ENCODE measurements at places on chromosomes 3 and 15. TPM values are rescaled to one million over a fixed set of nuclear protein-coding genes. Genes with fewer than 3 reads are reported as not detected.
A peak's percentile ranks its signal among the peaks of the same experiment; 100 is the strongest.

DNA sequence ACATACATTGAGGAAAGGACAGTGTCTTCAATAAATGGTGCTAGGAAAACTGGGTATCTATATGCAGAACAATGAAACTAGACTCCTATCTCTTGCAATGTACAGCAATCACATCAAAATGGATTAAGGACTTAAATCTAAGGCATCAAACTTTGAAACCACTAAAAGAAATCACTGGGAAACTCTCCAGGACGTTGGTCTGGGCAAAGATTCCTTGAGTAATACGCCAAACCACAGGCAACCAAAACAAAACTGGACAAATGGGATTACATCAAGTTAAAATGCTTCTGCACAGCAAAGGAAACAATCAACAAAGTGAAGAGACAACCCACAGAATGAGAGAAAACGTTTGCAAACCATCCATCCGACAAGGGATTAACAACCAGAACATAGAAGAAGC is 14.5 kb downstream of the LAMP3 start:
- peak; percentile 66 for DNase-seq

GRCh38 chr15:78129077-78129750 is 2.0 kb downstream of the CIB2 start:
- DNase-seq, result no peak

DNA sequence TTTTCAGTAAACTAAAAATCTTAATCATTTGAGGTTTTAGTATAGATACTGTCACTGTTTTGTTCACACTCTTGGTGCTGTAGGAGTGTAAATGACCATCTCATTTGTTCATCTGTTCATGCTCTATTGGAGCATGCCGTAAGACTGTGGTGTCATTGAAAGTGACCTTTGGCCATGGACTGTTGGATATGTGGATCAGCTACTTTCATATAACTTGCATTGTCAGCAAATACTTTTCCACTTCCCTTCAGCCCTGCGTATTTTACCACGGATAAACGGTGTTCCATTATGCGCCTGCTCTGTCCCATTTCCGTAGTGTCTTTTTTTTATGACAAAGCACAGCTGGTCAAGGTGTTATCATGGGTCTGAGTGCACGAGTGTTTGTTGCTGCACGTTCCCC is 32.6 kb upstream of the SENP5 start:
- no peak for DNase-seq

DNA sequence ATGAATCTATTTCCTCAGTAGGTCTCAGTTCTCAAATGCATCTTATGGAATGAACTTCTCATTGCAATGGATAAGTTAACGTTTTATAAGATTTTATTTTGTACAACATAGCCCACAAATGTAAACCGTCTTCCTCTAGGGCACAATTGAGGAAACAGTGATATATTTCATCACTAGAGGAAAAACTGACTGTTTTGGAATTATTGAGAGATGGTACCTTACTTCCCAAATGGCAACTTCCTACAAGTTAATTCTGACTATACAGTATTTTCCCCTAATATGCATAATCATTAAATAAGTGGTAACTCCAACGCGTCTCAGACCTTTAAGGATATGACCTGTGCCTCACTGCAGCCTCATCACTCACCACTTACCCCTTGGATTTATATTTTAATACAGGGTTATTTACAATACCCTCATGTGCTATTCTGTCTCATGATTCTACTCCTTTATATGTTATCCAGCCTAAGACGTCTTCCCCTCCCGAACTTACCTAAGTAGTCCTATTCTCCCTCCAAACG is 13.3 kb downstream of the GABPB1 start:
- no peak for DNase-seq

GRCh38 chr15:69727121-69727924 is 274.7 kb downstream of the RPLP1 start:
- DNase-seq, result no peak

DNA sequence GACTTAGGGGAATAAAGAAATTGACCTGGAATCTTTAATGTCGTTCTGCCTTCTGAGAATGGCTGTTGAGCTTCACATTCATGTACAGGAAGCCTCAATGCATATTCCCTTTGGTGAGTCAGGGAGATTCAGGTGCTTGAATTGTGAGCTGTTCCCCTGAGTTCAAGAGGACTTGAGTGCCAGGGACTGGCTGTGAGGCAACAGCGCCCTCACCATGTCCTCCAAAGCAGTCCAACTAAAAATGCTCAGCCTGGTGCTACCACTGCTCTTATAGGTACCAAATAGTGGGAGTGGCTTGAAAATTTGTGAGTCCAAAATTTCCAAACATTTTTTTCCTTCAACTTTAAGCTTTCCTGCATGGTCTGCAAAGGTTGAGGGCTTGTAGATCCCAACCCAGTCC is 54.1 kb downstream of the LEO1 start:
- DNase-seq, result peak; percentile 30

DNA sequence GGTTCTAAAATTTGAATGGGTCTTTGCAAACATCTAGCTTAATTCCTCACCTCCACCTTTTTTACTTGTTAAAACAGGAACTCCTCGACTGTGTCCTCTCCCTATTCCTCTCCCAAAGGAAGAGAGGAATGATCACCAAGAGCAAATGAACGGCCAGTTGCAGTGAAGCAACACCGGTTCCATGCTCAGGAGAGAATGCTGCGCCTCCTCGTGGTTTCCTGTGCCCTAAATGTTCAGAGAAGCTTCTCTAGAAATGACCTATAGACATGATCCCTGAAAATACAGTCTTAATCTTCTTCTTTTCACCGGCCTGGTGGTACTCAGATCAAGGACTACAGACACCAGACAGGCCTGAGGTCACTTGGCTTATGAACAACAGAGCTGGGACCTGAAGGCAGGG is 65.1 kb upstream of the GUCA1C start:
- DNase-seq, result peak; percentile 0

DNA sequence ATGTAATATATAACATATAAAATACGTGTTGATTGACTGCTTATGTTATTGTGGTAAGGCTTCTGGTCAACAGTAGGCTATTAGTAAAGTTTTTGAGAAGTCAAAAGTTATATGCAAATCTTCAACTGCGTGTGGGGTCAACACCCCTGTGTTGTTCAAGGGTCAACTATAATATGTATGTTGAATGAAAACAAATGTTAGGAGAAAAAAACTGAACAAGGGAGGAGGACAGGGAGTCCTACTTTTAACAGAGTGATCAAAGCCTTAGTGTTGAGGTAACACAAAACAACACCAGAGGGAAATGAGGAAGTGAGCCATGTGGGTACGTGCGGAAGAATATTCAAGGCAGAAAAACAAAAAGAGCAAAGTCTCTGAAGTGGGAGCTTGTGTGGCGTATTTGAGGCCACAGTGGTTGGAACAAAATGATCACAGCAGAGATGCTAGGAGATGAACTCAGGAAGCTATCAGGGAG is 62.5 kb downstream of the SFMBT1 start:
- DNase-seq, result no peak

- DNase-seq, result peak; percentile 7
Measured at GRCh38 chr3:122314228-122314876, 10.7 kb upstream of the CSTA start.

DNA sequence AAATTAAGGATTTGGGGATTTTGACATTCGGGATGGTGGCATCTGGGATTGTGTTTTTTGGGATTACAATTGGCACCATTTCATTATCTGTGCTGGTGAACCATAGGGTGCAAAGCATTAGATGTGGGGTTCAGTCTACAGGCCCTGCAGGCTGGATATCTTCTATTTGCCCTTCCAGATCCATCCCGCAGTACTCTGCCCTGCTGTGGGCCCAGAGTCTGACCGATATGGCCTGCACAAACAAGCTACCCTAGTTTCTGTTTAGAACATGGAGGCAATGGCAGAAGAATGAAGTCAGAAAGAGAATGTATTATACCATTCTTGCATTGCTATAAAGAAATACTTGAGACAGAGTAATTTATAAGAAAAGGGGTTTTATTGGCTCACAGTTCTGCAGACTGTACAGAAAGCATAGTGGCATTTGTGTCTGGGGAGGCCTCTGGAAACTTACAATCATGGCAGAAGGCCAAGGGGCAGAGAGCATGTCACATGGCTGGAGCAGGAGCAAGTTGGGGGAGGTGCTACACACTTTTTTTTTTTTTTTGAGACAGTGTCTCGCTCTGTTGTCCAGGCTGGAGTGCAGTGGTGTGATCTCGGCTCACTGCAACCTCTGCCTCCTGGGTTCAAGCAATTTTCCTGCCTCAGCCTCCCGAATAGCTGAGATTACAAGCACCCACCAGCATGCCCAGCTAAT is 93.7 kb downstream of the NCEH1 start:
- DNase-seq, result no peak

DNA sequence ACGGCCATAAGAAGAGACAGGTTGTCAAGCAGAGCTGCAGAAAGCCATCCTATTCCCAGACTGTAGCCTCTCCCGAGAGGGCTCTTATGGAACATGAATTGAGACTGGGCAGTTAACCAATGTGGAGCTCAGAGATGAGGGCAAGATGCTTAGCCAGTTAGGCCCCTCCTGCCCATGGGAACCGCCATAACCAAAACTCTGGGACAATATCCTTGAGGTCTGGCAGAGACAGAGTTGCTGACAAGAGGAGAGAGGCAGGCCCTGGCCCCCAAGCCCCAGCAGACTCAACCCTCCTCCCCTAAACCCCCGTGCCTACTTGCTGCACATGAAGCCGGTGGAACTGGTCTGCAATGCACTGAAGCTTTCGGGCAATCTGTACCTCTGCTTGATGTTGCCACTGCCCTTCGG is 4.8 kb downstream of the BMF start:
- DNase-seq, result no peak

DNA sequence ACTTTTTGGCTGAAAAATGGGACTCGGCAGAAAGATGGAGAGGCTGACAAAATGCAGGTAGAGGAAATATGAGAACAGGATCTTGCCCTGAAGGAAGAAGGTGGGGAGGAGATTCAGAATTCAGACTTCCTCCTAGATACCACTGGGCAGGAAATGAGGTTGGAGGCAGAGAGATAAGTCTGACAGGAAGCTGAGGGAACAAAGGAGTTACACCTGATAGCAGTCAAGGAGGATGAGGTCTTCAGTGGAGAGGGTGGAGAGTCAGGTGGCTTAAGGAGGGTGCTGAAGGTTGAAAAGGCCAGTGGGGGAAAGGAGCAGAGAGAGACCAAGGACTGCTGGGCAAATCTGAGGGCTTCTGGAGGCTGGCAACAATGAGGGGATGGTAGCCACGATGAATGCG is 56.8 kb downstream of the CCR4 start:
- no peak for DNase-seq

- no peak for DNase-seq
Measured at GRCh38 chr15:69843276-69843899, 254.3 kb downstream of the TLE3 start.

DNA sequence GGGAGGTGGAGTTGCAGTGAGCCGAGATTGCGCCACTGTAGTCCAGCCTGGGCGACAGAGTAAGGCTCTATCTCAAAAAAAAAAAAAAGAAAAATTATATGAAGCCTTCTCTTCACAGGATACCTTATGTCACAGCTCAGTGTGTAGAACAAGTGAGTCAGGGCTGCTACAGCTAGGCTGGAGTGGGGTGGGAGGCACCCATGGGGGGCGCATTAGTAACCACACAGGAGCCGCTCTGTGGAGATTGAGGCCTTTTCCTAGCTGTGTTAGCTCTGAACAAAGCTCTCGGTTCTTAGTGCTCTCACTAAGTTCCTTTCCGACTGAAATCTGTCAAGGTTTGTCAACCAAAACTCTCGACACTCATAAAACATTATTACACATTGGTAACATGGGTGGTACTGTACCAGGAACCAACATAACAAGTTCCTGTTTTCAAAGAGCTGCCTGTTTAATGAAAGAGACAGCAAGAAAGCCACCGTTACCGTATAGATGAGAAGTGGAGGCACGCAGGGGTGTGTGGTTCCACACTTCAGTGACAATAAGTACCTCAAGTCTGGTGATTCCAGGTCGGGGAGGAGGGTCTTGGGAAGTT is 4.5 kb downstream of the LRRC31 start:
- no peak for DNase-seq

DNA sequence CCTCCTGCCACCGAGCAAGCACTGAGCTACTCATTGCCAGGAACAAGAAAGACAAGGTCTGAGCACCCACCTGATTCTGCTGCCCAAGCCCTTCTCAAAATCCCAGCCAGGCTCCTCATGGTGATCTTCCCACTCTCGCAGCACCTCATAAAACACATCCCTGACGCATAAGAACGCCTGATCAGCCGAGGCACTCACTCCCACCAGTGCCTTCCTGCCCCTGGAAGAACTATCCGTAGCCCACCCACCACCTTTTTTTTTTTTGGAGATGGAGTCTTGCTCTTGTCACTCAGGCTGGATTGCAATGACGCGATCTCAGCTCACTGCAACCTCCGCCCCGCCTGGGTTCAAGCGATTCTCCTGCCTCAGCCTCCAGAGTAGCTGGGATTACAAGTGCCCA is 3.9 kb downstream of the CDAN1 start:
- no peak for DNase-seq

- peak; percentile 70 for DNase-seq
Measured at GRCh38 chr15:39834256-39834655, 51.6 kb upstream of the FSIP1 start.

GRCh38 chr3:50453907-50454306 is 49.5 kb downstream of the CACNA2D2 start:
- no peak for DNase-seq

DNA sequence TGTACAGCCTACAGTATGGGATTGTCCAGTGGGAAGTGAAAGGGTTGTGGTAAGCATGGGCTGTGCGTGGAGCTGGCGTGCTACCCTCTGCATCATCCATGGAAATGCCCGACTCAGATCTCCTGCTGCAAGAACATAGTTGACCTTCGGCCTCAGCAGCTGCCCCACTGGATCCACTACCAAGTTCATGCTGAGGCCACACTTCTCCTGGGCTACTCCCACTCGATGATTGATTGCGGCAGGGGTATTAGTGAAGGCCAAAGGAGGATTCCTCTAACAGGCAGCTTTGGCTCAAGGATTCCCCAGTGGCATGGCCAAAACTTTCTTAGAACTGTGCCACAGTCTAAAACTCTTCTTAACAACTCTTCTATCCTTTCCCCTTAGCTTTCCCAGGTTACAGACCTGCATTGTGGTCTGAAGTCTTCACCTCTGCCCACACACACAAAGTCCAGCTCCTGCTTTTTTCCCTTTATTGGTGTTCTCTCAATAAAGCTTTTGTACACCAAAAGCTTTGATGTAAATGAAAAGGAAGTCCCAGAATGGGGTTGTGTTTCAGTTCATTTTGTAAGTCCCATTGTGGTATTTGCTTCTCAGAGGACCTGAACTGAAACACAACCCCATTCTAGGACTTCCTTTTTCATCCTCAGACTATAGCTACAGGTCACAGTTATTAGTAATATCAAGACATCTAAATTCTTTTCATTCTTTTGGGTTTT is 4.9 kb upstream of the TBC1D5 start:
- DNase-seq, result no peak

GRCh38 chr15:99421172-99421656 is 144.6 kb upstream of the MEF2A start:
- peak; percentile 39 for DNase-seq

GRCh38 chr3:180534828-180535227 is 67.1 kb upstream of the TTC14 start:
- no peak for DNase-seq

Gene SLC9A9
- 2.3 TPM for total RNA-seq

Gene CADM2
- not detected for total RNA-seq

Gene PLSCR2
- not detected for total RNA-seq

Gene FSD2
- total RNA-seq, result not detected

Gene LRRC15
- 2.5 TPM for total RNA-seq

Gene CCDC39
- total RNA-seq, result not detected

Gene GPD1L
- total RNA-seq, result 7.9 TPM

Gene WNT5A
- 224 TPM for total RNA-seq

Gene ACP3
- 0.54 TPM for total RNA-seq

Gene TRIM71
- not detected for total RNA-seq

Gene OXSR1
- total RNA-seq, result 50.5 TPM

Gene P2RY14
- not detected for total RNA-seq

Gene FGD5
- total RNA-seq, result not detected
